ENCODE measurements at places on chromosomes 3 and 15.
A peak's percentile ranks its signal among the peaks of the same experiment; 100 is the strongest.

DNA sequence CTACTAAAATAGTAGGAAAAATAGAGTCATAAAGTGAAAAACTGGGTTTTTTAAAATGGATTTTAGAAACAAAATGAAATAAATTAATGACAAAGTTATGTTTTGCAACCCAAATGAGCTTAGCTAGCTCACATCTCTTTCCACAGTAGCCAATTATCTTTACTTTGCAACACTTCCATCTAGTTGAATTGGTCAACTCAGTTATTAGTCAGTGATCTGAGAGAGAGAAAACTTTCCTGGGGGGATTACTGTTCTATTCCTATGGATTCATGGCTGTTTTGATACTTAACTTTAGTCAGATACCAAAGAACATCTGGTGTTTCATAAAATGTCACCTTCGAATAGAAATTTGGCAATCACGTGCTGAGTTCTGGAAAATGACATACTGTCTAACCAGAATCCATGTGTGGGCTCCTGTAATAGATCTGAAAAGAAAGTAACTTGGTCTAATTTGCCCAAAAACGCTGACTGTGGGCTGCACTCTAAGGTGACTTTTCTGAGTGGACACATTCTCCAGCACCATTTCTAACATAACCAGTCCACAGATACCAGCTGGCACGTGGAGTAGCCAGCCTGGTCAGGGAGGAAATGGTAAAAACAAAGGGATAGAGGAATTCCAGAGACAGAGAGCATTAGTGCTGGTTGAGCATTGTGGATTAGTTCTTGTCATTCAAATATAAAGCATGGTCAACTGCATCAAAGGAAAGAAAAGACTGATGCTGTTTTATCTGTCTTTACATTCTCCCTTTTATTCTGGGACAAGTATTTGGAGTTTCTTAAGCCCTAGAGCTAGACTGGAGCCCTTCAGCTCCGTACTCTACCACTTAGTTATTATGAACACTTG, 45.2 kb upstream of the CCDC80 start:
- DNase-seq, result no peak

- DNase-seq, result no peak
Measured at GRCh38 chr15:81363718-81364500, 10.1 kb downstream of the TMC3 start.

- no peak for DNase-seq
Measured at GRCh38 chr3:53482227-53482626, 12.2 kb upstream of the CACNA1D start.

DNA sequence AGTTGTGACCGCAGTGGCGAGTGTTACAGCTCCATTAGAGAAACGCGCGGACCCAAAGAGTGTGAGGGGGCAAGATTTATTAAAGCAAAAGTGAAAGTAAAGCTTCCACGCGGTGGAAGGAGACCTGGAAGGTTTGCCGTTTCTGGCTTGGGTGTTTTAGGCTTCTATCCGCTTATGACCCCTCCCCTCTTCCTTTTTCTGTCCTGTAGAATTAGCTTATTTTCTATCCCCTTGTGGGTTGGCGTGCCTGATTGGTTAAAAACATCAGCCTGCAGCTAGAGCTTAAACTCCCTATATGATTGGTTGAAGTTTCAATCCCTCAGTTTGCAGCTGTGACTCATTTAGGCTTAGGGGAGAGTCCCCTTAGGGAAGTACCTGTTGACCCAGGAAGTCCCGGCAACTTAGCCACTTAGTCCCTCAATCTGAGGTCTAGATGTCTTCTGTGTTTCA, 39.6 kb downstream of the C3orf38 start:
- DNase-seq, result no peak

- no peak for DNase-seq
Measured at GRCh38 chr15:27179789-27180188, 208.8 kb downstream of the GABRG3 start.

DNA sequence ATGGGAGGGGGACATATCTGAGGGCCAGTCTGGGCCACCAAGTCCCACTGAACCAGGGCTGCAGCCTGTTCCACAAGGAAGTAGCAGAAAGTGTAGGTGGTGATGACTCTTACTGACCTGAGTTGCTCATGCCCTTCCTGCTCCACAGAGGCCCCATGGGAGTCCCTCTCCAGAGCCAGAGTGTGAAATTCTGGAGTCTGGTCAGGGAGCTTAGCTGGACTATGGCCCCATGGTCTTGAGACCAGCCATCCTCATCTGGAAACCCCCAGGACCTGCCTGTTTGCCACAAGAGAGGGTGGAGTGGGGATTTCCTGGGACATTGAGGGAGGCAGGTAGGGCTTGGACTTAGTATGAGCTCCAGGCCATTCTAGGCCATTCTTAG, 3.0 kb downstream of the SPINT1 start:
- no peak for DNase-seq

DNA sequence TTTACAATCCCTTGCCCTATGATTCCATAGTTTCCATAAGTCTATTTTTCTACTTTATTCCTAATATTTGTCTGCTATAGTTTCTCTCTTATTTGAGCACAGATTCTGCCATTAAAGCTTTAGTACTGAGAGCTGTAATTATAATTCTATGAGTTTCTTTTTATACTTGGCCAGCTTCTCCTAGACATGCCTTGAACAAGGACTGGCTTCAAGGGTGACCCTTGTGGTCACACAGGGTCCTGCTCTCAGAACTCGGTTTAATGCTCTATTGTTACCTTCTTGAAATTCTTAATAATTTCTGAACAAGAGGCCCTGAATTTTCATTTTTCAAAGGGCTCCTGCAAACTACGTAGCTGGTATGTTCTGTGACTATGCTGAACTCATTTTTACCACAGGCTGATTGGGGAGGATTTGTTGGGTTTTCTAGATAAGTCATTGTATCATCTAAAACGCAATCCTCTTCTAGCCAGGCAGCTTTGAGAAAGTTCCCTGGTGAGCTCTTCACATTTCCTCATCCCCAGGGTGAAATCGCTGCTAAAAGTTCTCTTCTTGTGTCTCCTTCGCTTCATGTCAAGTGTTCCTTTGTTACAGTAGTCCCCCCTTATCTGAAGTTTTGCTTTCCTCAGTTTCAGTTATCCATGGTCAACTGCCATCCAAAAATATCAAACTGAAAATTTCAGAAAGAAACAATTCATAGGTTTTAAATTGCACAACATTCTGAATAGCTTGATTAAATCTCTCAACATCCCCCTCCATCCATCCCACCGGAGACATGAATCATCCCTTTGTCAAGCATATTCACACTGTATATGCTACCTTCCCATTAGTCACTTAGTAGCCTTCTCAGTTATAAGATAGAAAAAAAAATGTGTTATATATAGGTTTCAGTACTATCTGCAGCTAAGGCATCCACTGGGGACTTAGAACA, 12.6 kb upstream of the PLCL2 start:
- no peak for DNase-seq

DNA sequence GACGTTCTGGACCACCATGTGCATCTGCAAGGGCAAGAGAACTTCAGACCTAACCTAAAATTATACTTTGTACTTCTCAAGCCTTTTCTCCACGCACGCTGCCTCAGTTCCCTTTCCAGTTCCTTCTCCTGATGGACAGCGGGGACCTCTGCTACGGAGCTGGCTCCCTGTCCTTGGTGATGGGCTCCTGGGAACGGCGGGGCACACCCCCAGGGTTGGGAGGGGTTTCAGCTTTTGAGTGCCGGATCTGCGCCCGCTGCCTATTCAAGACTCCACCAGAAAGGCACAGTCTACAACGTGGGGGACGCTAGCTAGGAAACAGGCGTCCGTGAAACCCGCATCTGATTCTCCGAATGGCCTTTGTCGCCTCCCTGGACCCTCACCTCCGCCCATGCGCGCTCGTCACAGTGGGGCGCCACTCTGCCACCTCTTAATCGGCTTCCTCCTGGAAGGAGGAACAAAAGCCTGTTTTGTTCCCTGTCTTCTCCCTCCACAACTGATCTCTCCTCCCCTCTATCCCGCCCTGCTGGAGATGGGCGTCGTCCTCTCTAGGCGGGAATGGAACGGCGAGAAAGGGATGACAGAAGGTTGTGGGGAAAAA, 2.2 kb downstream of the GPR149 start:
- no peak for DNase-seq

GRCh38 chr3:111787556-111788463, 71.3 kb upstream of the PHLDB2 start:
- no peak for DNase-seq

DNA sequence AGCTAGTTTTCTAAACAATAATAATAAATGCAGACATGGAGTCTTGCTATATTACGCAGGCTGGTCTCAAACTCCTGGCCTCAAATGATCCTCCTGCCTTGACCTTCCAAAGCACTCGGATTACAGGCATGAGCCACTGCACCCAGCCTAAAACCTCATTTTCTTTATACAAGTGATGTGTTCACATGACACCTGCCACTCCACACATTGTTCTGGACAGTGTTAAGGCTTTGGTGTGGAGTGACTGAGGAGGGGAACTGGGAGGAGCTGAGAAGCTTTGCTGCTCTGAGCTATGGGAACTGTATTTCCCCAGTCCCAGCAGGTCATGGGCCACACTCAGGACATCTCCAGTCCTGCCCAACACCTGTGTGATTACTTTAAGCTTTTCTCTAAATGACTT, 380.0 kb downstream of the LRTM1 start:
- DNase-seq, result no peak

- no peak for DNase-seq
Measured at GRCh38 chr3:149613988-149614387, 43.8 kb downstream of the WWTR1 start.

DNA sequence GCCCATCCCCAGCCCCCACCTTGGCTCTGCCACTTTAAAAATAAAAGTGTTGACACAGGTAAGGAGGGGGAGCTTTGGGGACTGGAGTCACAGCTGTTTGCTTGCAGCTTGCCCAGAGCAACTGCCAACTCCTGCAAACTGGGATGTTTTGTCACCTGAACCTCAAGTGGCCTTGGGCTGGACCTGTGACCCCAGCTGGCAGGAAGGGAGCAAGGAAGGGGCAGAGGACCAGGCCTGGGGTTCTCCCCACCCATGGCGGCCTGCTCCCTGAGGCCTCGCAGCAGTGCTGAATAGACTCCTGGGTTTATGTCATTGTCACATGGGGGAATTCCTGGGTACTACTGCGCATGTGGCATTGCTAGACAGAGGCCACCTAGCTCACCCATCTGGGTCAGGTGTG, 246.9 kb upstream of the TLE3 start:
- DNase-seq, result peak; percentile 82

DNA sequence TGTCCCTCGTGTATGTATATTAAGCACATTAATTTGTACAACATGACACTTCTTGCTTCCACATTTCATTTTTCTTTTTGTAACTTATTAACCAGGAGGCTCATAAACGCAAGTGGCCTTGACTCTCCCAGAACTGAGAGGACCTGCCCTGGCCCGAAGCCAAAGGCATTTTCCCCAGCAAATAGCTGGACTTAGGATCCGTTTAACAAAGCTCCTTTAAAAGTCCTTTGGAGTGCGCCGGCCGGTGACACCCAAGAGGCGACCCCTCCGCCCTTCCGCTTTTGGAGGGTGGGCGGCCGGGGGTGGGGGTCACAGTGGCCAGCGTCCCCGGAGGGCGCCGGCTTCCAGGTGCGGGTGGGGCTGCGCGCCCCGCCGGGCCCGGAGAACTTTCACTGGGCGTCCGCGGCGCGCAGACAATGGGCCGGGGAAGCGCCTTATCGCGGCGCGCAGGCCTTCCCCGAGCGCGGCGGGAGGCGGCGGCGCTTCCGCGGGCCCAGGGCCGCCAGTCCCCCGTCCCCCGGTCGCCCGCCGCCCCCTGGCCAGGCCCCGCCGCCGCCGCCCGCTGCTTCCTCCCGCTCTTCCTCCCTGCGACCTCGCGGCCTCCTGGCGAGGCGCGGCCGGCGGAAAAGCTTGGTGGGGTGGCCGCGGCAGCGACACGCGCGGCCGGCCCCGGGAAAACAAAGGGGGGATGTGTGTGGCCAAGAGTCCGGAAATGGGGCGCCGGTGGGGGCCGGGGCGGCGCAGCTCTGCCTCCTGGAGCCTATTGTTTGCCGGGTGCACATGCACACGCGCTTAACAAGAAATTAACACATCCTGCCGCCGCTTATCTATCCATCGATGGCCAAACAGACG, 613.4 kb downstream of the MCTP2 start:
- no peak for DNase-seq

DNA sequence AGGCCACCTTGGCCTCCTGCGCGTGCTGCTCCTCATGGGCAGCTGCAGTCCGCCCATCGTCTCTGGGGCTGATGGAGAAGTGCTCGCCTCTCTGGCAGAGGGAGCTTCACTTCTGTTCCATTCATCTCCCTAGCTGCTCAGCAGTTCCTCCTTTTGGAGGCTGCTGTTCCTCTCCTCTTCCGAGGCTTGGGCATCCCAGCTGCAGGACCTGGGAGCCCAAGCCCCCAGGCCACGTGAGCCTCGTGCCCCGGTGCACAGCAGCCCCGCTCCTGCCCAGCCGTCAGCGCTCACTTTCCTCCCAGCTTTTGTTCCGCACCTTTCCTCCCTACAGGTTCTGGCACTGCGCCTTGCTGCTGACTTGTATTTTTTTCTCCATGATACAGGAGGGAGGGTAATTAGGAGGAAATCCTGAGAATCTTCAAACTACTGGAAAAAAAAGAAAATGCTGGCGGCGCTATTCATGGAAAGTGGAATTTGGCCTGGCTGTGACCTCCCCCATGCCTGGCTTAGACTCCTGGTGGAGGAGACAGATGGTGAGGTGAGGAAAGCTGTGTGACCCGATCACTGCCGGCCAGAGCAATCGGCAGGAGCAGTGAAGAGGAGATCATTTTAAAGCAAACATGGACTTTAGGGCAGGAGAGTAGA, 210.1 kb downstream of the CHST2 start:
- no peak for DNase-seq

GRCh38 chr3:139548801-139549200, 9.3 kb upstream of the RBP1 start:
- DNase-seq, result no peak

DNA sequence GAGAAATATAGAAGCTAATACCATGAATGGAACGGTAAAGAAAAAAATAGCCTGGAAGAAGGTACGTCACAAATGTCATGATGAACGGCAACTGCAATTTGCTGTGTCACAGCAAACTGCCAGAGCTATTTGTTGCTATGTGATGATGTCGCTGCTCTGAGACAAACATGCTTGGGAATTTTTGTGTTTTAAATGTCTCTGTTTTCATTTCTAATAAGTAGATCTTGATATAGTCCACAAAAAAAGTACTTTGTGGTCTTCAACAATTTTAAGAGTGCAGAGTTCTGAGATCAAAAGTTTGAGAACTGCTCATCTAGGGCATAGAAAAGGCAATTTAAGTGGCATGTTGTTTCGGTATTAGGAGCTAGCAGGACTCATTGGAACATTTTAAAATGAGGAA, 4.3 kb upstream of the NR1D2 start:
- no peak for DNase-seq

GRCh38 chr15:90259524-90259923, 5.9 kb upstream of the NGRN start:
- DNase-seq, result no peak

GRCh38 chr3:129525341-129525968, 3.0 kb upstream of the RHO start:
- no peak for DNase-seq

DNA sequence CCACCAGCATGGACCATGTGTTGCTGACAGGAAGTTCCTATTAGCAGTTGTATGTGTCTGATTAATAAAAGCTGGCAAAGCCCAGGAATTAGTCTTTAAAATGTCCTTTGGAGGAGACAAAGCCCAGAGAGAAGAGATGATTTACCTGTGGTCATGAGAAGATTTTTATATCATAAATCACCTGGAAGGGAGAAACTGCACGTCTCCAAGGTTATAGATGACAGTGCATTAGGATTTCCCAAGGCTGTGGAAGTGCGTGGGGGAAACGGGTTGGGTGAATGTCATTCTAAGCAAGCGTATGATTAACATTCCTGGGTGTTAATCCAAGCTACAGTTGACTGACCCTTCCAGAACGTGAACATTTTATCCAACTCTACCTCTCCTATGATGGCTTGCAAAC, 76.6 kb downstream of the SLC6A11 start:
- no peak for DNase-seq
